Large intestine (tissue), 12 donors: ENCODE measurements at places on chromosomes 5 and 9. TPM values are rescaled to one million over a fixed set of nuclear protein-coding genes. Genes with fewer than 3 reads are reported as not detected.
A peak's percentile ranks its signal among the peaks of the same experiment; 100 is the strongest.

Gene PCDHA9
- polyA plus RNA-seq: 0.24 TPM

Gene NIPAL4
- 1.4 TPM for polyA plus RNA-seq

Gene TGFBI
- polyA plus RNA-seq: 99.6 TPM

GRCh38 chr5:128199104-128199503 lies 115.5 kb downstream of the SLC12A2 start:
- peak; percentile 79 for DNase-seq

- DNase-seq: peak; percentile 9
These were observed 99.8 kb upstream of the SSBP2 start for GRCh38 chr5:81850501-81851357.

- no peak for DNase-seq
These were observed 29.8 kb upstream of the MAN2A1 start for GRCh38 chr5:109659901-109660300.
